Testis (tissue), 5 donors: ENCODE measurements at places on chromosomes 6 and 20. TPM values are rescaled to one million over a fixed set of nuclear protein-coding genes. Genes with fewer than 3 reads are reported as not detected.

GRCh38 chr20:53100476-53100911 is 128.3 kb downstream of the TSHZ2 start:
- DNase-seq = no peak

DNA sequence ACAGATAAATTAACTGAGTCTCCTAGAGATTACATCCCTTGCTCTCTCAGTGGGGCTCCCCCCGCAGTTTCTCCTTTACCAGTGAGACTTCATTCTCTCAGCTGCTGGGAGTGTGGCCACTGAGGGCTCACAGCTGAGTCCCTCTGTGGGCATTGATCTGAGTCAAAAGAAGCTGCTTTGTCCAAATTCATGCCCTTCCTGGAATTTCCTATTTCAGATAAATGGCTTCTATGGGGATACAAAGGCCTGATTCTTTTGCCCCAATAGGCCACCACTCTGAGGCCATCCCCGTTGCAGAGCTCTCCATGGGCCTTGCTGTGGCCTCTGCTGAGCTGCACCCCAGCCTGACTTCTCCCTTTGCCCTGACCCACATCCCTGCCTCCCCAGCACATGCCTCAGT is 10.0 kb downstream of the CST5 start:
- DNase-seq = no peak

The SRMS gene
- 0.24 TPM for total RNA-seq

The KCNQ2 gene
- 60.9 TPM for total RNA-seq

- DNase-seq = no peak
These were observed 43.4 kb downstream of the SNRNP48 start for GRCh38 chr6:7633361-7633760.

- DNase-seq = no peak
These were observed 155.2 kb downstream of the DOK5 start for GRCh38 chr20:54630582-54630981.

The SAMD10 gene
- total RNA-seq = 6.2 TPM

DNA sequence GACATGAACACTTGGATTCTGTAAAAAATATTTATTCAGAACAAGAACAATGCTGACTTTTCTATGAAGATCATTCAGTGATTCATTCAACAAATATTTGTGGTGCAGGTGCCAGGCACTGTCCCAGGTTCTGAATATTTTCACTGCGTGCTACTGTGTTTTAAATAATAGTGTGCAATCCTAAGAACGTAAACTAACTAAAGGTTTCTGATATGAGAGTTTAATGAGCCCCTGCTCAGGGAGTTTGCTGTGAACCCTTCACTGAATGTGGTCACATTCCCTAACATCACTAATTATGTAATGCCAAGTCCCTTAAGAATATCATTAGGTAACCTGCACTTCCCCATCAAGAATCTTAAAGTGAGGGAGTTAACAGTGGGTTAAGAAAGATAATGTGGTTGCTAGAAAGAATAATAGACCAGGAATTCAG is 1.7 kb upstream of the TMEM170B start:
- DNase-seq = no peak

DNA sequence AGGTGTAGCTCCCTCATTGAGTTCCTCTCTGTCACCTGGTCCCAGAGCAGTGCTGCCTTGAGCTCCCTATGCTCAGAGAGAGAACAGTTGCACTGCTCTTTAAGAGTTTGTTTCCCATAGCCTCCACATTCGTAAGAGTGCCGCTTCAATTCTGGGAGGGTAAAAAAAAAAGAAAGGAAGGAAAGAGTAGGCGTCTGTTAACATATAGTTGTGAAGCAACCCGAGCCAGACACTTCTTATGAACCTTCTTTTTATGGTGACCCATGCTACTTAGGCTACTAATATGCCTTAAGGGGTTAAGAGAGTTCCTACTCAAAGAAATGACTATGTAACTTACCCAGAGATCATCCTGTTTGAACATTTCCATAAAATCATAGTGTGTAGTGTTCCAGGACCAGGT is 4.3 kb upstream of the ARG1 start:
- no peak for DNase-seq
